Stimulated activated CD4-positive, alpha-beta T cell treated with anti-CD3 and anti-CD28 coated beads, Interleukin-12 subunit alpha, Interleukin-12 subunit beta, amount 100 ng/mL, for 24 hours (primary cell): ENCODE measurements at places on chromosomes 7 and 10.

- DNase-seq: no peak
Measured at GRCh38 chr7:54940748-54941147, 78.1 kb upstream of the EGFR start.

DNA sequence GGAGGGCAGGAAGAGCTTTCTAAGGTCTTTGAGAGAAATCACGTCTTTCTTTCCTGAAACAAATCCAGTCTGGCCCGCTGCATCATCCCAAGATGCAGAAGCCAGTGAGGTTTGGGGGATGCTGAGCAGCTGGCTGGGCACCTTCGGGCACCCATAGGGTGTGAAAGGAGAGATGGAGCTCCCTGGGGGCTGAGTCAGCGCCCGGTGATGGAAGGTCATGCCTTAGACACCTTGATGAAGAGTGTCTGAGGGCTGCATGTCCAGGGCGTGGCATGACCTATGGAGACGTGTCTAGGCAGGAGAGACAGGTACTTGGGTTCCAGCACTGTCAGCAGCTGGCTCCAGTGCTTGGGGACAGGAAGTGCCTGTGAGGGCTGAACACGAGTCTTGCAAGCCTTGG, 88.3 kb downstream of the GOLGA7B start:
- no peak for DNase-seq

GRCh38 chr10:48273741-48274140, 755 bp downstream of the FRMPD2 start:
- no peak for DNase-seq

GRCh38 chr10:131931981-131932380, 31.2 kb downstream of the PPP2R2D start:
- no peak for DNase-seq
